ENCODE measurements at places on chromosomes 11 and 22.

GRCh38 chr11:108199446-108200321 is 22.8 kb downstream of the NPAT start:
- DNase-seq: no peak

DNA sequence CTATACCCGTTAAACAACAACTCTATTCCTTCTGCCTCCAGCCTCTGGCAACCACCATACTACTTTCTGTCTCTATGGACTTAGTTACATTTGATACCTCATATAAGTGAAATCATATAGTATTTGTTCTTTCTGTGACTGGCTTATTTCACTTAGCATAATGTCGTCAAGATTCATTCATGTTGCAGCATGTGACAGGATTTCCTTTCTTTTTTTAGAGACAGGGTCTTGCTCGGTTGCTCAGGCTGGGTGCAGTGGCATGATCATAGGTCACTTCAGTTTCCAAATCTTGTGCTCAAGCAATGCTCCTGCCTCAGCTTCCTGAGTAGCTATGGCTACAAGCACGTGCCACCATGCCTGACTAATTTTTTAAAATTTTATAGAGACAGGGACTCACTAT is 29.4 kb upstream of the SORL1 start:
- DNase-seq: no peak

GRCh38 chr22:20414059-20414440 is 20.1 kb downstream of the ZNF74 start:
- DNase-seq: no peak

- DNase-seq: no peak
Observed at GRCh38 chr11:94730153-94730552, 38.0 kb upstream of the AMOTL1 start.

GRCh38 chr11:35814081-35814695 is 129.7 kb upstream of the LDLRAD3 start:
- no peak for DNase-seq

DNA sequence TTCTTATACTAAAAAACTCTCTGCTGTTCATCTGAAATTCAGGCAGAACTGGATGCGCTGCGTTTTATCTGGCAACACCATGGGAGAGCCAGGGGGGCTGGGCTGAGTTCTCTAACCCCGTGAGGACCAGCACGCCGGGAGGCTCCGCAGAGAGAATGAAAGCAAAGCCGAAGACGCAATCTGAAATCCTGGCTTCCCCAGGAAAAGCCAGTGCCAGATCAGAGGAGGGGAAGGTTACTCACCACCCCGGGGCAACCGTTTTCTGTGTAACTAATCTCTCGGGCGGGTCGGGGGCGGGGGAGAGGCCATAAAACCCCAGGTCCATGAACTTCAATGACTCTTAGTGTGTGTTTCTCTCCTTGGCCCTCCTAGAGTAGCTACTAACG is 99.4 kb downstream of the SHANK2 start:
- DNase-seq: no peak

DNA sequence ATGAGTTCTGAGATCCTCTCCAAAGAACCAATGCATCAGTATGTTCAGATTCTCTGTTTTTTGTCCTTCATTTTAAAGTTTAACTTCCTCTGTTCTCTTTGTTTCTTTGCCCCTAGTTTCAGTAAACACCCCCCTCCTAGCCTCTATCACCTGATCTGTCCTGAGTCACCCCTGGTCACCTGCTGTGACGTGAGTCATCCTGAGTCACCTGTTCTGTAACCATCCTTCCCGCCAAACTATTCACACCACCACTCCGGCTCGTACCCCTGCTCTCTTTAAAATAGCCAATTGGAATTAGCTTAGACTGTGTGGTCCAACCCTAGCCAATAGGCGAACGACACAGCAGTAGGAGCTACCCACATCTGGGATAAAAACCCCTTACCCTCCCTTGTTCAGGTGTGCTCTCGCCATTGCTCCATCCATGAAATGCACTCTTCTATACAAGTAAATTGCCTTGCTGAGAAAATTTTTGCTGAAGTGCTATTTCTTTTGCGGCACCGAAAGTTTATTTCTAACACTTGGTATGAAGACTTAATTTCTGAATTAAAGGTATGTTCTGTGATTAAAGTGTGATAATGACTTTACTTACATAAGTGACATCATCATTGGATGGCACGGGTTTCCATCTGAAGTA is 318.4 kb downstream of the AASDHPPT start:
- DNase-seq: no peak

GRCh38 chr22:46568102-46568809 is 30.8 kb upstream of the CELSR1 start:
- DNase-seq: no peak

DNA sequence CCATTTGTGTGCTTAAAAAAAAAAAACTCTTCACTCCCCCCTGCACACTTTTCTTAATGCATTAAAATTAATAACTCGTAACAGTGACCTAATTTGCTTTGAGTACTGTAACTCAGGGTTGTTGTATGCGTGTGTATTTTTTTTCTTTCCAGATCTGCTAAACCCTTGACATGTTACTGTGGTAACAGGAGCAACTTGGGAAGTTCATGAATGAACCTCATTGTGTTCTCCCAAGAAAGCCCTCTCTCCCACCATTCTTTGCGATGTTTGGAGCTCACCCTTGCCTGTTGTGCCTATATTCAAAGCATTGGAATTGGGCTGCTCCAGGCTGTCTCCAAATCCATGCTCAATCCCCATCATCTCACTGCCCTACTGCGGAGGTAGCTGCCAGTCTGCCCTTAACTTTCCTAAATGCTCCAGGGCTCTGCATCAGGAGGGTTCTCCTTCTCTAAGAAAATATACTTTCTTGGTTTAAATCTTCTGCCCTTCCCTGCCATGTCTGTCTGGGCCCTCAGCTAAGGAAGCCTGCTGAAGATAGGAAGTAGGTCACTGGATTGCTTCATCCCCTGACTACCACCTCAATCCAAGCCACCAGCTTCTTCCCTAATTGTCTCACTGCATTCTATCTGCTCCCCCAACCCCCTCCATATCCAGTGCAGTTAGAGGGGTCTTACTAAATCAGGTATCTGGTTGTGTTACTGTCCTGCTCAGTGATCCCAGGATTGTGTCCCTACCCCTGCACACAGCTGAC is 70.3 kb downstream of the KIRREL3 start:
- DNase-seq: no peak

DNA sequence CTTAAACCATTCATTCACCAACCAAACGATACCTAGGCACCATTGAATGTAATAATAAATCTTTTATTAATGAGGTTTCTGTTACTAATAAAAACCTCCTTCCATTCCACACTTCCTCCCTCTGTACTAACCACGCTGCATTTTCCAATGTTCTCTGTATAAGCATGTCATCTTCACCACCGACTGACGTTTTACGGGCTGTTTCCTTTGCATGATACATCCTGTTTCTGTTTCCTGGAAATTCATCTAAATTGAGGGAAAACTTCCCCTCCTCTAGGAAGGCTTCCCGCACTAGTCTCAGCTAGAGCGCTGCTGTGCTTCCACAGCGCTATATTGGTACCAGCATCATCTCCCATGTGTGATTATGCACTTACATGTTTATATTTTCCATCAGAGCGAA is 2.1 kb downstream of the OR4D10 start:
- DNase-seq: no peak

DNA sequence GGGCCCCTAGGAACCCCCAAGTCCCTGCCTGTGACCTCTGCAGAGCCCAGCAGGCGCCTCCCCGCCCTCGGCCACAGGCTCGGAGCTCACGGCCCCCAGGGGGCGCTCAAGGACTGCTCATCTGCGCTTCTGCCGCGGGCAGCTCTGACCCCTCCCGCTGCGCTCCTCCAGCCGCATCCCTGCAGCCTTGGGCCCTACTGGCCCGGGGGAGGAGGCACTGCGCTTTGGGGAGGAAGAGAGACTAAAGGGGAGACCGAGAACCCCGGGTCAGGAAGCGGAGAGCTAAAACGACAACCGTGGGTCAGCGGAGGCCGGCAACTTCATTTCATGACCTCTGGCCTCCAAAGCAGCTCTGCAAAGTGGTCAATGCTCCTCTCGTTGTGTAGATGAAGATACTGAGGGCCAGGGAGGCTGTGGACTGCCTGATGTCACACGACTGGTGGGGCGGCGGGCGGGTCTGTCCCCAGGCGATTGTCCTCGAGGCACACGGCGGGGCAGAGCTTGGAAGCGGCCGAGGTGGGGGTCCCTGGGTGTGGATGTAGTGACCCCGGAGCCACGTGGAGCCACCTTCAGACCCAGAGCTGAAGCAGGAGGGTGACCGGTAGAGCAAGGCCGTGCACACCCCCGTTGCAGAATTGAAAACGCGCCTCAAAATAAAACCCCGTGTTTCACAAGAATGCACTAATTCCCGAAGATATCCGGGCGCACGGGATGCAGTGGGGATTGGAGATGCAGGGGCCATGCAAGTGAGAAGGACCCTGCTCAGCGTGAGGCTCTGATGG is 2.7 kb upstream of the KRTAP5-6 start:
- peak; percentile 51 for DNase-seq

- no peak for DNase-seq
Observed at GRCh38 chr11:93738647-93739081, 2.6 kb downstream of the TAF1D start.

- DNase-seq: no peak
Observed at GRCh38 chr22:44404341-44405020, 91.7 kb upstream of the SHISAL1 start.

GRCh38 chr11:693887-694562 is 997 bp downstream of the DEAF1 start:
- DNase-seq: no peak

- DNase-seq: no peak
Observed at GRCh38 chr11:123903932-123904331, 2.0 kb downstream of the OR8D4 start.

GRCh38 chr22:49589301-49589700 is 238.4 kb downstream of the BRD1 start:
- DNase-seq: no peak

GRCh38 chr11:72353861-72354260 is 80.5 kb downstream of the CLPB start:
- no peak for DNase-seq

DNA sequence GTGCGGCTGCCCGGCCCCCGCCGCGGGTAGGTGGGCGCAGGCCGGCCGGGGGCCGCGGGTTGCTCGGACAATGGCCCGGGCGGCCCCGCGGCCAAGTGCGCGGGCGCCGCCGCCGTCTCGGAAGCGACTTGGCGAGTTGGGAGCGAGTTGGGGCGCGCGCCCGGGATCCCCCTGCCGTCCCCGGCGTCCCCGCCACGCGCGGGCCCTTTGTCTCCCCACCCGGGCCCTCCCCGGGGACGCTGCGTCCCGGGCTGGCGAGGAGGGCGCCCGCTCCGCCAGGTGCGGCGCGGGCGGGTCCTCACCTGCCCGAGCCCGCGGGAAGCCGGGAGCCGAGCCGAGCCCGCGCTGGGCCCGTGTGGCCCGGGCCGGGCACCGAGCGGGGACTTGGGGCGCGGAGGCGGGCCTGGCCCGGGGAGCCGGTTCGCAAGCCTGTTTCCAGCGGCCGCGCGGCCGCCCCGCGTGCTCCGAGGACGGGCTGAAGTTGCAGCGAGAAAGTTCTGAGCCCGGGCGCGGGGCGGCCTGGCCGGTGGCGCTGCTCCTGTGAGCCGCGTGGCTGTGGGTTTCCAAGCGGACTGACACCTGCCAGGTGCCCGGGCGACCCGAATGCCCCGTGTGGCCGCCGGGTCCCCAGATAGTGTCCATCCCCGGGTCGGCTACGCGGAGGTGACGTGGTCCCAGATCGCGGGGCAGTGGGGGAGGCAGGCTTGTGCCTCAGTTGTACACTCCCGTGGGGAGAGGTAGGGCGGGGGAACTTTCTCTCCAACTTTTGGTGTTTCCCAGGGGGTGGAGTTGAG is 586 bp downstream of the LRP5 start:
- no peak for DNase-seq

DNA sequence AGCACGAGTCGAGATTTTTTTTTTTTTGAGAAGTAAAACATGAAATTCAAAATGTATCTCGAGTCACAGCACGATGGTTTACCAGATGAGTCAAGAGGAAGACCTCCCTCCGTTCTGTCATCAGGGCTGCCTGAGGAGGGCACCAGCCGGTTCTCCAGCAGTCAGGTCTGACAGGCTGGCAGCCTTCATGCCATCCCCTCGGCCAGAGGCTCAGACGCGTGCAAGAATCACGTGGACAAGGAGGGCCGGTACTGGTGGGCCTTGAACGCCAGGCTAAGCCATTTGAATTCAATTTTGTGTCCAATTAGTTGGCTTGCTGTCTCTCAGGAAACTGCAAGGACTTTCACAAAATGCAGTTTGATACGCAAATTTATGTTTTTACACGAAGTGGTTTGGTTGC is 1412.2 kb downstream of the BRD1 start:
- no peak for DNase-seq

DNA sequence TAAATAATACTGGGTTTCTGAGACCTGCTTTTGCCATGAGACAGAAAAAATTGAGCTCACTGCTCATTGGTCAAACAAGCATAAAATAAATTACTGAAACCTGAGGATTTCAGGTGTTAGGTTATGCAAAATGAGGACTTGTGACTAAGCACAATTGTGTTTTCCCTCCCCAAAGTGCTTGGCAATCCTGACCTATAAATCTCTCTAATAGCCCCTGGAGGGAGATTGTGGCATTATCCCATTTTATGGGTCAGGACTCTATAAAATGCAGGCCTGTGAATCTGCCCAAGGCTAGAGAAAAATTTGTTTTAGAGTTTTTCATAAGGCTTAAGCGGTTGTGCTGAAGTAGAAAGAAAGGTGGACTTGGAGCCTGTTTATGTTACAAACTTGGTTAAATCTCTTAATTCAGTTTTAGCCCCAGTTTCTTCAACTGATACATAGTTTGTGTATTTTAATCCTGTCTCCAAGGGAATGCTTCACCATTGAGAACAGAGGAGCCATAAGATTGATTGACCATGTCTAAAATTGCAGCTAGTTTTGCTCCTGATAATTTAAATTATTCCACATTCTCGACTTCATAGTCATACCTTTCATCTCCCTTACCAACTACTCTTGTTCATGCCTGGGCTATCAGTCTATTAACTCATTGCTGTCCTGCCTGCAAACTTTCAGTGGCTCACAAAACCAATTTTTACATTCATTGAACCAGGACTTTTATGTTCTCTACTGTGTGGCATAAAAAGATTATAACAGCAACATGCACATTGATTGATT is 63.6 kb upstream of the LRRC4C start:
- DNase-seq: no peak

- no peak for DNase-seq
Observed at GRCh38 chr22:28768701-28769393, 3.6 kb upstream of the CCDC117 start.

DNA sequence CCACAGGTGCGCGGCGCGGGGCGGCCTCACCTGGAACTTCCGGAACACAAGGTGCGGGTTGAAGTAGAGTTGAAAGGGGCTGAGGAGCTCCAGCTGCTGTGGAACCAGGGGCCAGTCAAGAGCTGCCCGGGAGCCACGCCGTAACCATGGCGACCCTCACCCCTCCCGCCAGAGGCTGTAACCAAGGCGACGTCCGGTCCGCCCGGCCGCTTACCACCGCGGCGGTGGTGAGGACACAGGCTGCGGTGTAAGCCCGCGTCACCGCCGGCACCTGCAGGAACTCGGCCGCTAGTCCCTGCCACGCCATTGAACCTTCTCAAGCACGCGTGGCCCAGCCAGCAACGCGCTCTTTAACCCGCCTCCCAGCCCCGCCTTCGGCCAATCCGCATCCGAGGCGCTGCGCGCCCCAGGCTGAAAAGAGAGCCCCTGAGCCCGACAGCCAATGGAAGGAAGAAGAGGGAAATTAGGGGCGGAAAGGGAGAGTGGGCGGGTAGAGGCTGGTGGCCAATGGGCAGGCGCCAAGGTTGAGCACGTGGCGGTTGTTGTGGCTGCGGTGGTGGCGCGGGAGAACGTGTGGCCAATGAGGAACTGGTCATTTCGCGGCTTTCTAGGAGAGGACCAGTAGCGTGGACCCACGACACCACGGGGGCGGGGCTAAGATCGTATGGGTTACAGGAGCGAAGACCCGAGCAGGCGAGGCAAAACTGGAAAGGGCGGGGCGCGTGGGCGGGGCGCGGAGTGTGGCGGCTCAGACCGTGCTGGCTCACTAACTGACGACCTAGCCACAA is at the start of gene DERL3:
TSS of gene DERL3 (minus strand) at position 326 of the 788 bp plus-strand sequence. CDS start at position 307, 19 bp downstream.
- DNase-seq: peak; percentile 90
